Activated CD4-positive, alpha-beta T cell treated with anti-CD3 and anti-CD28 coated beads, Interleukin-2, amount 50 U/mL, for 4 hours (primary cell): ENCODE measurements at places on chromosomes 3 and 15.

DNA sequence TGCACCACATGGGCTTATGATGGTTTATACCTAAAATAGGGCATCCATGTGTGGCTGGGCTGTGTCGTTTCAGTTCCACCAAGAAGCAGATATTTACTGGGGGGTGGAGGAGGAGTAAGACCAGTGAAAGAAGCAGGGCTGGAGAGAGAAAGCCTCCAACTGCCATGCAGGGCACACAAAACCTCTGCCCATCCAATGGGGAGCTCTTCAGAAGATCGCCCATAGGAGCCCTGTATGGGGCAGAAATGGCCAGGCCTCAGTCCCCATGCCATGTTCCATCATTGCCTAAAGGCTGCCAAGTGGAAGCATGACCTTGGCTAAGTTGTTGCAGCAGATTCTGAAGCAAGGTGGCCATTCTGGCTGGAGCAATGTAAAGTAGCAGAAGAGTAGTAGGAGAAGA lies 277.0 kb downstream of the MEX3B start:
- no peak for DNase-seq

GRCh38 chr15:74213858-74214284 lies 11.3 kb upstream of the STRA6 start:
- no peak for DNase-seq

DNA sequence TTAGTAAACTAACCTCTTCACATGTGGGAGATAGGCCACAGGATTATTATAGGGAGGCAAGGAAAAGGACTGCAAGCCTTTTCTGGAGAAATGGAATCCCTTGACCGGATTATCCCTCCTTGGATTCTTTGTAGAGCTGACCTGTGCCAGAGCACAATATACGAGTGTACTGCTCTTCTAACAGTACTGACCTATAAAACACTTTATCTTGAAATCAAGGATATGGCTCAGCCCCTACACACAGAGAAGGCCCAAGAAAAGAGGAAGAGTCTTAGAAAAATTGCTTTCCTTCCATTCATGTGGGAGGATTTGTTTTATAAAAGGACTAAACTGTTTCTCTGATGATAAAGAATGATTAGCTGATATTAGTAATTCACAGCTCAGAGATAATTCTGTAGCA lies 42.2 kb downstream of the DMXL2 start:
- DNase-seq, result no peak

DNA sequence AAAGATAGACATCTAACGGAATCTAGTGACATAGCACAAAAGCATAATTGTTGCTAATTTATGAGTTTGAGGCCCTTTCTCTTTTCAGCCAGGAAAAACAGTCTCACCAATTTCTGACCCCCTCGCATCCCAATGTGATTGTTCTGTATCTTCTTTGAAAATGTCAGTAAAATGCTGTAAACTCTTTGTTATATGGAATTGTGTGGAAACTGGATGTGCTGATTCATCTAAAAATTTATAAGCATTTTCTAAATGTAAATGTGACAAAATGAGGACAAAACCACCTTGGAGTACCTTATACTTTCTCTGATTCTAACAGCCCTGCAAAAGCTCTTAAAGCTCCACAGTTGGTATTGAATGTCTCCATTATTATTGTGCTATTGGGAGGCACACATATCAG lies 70.9 kb upstream of the MME start:
- no peak for DNase-seq

DNA sequence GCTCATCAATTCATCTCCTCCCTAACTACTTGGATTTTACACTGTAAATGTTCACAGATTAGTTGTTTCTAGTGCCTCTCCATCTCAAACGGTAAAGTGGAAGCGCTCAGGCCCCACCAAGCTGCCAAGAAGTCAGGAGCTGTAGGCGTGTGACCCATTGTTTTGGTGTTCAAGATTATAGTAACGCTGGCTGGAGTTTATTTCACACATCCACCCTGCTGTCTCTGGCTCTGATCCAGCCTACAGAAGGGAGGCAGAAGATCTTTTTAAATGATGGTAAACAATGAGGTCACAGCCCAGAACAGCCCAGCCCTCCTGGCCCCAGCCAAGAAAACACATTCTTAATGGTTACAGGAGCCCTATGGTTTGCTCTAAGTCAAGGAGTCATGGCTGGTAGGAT lies 25.7 kb upstream of the GALNT15 start:
- no peak for DNase-seq

GRCh38 chr3:174931473-174932353 lies 72.6 kb downstream of the NAALADL2 start:
- DNase-seq, result no peak

- DNase-seq, result no peak
These were observed 11.9 kb downstream of the SPINT1 start for GRCh38 chr15:40855706-40856234.

DNA sequence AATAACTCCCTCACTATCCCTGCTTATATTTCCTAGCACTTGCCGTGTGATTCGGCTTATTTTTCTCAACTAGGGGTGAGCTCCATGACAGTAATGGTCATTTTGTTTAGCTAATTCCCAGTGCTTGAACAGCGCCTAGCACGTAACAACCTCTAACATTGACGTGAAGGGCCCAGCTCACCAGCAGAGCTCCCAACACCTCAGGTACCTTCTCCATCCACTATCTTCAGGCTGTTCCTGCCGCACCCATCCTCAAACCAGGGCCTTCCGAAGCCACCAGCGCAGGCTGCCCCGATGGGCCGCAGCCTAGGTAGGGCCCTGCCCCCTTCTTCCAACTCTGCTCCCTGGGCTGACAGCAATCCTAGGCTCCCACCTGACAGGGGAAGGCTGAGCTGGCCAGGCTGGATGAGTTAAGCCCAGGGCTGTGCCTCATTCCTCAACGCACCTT lies 751 bp upstream of the RPS17 start:
- no peak for DNase-seq

- DNase-seq, result no peak
These were observed 246.3 kb upstream of the UMPS start for GRCh38 chr3:124483915-124484470.

DNA sequence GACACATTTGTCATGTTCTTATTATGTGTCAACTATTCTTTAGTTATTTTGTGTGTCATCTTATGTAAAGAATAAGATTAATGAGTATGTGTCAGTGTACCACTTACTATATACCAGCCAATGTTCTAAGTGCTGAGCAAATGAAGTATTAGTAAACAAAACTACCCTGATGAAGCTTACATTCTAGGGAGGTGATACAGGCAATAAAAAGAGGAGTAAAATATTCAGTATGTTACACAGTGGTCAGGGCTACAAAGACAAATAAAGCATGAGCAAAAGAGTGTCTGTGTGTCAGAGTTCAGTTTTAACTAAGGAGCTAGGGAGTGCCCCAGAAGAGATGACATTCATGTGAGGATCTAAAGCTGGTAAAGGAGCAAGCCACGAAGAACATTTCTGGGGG lies 79.1 kb downstream of the TRPC1 start:
- DNase-seq, result no peak
